ENCODE measurements at places on chromosomes 16 and 17.

DNA sequence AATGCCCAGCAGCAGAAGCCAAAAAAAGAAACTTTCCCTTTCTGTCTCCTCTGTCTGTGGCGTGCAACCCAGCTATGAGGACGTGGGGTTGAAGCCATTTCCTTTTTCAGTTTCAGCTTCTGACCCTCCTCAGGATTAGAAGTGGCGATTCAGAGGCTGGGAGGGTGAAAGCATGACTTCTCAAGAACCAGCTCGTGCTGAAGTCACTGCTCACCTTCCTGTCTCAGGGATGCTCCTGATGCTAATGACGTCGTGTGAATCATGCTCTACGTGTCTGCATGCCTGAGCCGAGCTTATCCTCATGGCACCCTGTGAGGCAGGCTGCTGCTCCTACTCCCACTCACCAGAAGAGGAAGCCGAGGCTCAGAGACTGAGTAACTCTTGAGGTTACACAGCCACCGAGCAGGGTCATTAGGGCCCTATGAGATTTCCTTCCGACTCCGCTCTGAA, 5.7 kb upstream of the LPO start:
- DNase-seq: no peak

GRCh38 chr16:66522816-66523590, 26.9 kb downstream of the TK2 start:
- no peak for DNase-seq

DNA sequence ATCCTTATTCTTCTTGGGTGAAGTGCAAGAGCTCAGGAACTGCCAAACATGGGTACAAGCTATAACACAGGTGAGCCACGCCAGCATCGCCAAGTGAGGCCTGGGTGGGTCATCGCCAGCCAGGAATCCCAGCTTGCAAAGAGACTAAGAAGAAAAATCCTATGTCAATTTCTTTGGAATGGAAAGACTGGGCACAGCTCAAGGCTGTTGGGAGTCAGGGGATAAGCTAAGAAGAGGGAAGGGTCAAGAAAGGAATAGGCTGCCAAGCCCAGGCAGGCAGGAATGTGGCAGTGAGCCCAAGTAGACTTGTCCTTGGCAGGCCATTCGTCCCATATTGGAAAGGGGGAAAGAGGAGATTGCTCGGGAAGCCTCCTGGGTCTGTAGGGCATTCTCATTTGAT, 191.4 kb upstream of the CDH5 start:
- no peak for DNase-seq

GRCh38 chr16:60651346-60651745, 1384.9 kb downstream of the CDH8 start:
- DNase-seq: no peak

- DNase-seq: no peak
These were observed 9.8 kb upstream of the CTCF start for GRCh38 chr16:67552476-67552875.

DNA sequence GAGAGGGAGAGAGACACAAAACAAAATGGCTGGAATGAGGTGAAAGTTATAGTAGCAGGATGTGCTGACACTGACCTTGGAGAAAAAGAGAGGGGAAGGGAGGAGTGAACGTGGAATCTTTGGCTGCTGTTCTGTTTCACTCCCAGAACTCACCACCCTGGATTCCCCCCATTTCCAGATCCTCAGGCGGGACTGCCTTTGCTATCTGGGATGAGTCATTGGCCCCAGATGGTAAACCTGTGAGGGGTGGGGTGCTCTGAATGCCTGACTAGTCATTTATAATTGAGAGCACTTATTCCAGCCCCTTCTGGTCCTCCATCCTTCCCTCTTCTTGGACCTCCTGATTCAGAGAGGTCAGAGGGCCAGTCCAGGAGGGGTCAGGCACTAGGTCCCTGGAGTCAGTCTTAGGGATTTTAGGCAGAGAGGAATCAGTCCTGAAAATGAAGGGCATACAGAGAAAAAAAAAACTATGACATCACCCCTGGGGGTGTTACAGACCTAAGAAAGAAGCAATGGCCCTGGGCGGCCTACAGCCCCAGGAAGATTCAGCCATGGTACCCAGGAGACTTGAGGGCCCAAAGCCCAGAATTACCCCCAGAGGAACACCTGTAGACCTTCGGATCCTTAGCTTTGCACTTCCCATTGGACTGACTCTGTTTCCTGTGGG, 2.2 kb upstream of the ZG16 start:
- DNase-seq: no peak

DNA sequence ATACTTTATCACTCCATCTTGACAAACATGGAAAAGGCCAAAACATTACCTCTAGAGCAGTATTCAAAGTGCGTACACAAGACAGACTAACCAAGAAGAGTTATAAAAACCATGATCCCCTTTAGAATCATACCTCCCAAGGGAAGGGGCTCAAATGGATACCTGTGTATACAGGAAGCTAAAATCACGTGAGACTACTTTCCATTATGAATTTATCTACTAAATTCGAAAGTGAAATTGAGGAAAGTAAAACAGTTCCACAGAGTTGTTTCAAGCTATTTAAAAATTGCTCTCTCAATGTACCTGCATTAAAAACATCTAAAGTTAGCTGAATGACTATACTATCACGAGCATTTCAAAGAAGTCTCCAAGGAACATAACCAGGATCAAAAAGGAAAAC, 32.7 kb downstream of the AP1G1 start:
- DNase-seq: no peak

DNA sequence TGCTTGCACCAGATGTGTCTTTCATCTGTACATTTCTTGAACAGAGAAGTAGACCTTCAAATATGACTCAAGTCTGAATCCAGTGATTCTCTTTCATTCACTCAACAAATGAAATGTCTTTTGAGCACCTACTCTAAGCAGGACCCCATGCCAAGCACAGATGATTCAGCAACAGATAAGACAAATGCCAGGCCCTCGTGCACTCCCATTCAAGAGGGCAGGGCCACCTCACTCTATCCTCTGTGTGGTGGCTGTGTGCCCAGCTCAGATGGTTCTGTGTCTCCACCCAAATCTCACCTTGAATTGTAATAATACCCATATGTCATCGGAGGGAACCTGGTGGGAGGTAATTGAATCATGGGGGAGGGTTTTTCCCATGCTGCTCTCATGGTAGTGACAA, 74.1 kb upstream of the NKD1 start:
- DNase-seq: no peak

DNA sequence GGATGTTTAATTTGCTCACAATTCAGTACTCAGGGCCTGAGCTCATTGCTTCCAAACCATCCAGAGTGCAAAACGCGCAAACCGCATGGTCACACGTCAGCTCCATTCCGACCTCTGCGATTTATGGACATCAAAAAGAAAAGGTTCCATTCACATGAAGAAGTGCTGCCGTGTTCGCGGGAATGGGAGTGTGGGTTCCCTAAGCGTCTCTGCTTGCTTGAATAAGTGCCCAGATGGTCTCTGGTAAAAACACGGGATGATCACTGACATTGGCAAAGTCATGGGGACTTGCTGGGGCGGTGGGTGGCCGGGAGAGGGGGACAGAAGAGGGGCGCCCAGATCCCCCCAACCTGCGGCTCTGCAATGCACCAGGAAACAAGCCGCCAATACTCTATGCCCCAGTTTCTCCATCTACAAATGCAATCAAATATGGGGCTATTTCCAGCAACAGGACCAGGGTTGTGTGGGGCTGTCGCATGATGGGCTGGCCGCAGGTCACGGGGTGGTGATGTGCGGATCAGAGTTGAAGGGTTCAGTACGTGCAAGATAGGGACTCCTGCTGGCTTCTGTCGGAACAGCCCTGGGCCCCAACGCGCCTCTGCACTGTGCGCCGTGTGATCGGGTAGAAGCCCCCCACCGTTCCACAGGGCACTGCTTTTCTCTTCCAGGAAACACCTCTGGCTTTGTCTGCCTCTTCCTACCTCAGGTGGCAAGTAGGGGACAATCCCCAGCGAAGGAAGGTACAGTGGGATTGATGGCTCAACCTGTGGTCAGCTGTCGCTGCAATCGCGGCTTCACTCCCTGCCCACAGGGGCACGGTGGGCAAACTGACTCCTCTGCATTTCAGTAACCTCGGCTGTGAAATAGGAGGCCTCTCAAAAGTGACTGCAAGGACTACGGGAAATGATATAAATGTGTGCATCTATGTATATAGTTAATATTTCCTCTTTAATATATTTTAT, 11.2 kb downstream of the FOXF1 start:
- no peak for DNase-seq

DNA sequence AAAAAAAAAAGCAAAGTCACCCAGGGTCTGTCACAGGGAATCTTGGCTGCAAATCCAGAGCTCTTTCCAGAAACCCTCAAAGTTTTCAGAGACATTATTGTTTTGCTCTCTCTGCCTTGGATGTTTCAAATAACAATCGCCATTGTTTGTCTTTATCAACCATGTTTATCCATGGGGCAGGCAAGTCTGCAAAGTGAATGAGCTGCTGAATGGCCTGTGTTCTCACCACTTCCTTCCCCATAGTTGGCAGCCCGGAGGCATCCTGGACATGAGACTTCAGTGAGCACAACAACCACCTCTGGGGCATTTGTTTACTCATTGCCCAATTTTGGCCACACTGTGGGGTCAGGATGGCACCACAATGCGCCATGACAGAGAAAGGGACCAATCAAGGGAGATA, 53.1 kb upstream of the USP7 start:
- DNase-seq: no peak

DNA sequence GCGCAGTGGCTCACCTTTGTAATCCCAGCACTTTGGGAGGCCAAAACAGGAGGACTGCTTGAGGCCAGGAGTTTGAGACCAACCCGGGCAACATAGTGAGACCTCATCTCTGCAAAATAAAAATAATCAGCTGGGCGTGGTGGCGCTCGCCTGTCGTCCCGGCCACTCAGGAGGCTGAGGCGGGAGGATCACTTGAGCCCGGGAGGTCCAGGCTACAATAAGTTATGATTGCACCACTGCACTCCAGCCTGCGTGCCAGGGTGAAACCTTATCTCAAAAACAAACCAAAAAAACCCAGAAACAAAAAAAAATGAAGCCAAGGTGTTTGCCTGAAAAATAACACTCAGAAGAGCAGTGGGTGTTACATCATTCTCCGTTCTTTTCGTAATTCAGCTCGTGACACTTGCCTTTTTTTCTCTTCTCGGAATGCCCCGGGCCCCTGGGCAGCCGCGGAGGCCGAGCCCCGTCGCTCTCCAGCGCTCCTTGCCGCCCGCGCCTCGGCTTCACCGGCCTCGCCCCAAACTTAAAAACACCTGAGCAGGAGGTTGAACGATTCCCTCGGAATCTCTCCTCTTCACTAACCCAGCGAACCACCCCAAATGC, 17.0 kb downstream of the PRCD start:
- DNase-seq: peak; percentile 16

- no peak for DNase-seq
These were observed 20.8 kb upstream of the PLLP start for GRCh38 chr16:57305159-57305811.

- DNase-seq: no peak
These were observed 299.3 kb downstream of the SOX9 start for GRCh38 chr17:72419866-72420774.

DNA sequence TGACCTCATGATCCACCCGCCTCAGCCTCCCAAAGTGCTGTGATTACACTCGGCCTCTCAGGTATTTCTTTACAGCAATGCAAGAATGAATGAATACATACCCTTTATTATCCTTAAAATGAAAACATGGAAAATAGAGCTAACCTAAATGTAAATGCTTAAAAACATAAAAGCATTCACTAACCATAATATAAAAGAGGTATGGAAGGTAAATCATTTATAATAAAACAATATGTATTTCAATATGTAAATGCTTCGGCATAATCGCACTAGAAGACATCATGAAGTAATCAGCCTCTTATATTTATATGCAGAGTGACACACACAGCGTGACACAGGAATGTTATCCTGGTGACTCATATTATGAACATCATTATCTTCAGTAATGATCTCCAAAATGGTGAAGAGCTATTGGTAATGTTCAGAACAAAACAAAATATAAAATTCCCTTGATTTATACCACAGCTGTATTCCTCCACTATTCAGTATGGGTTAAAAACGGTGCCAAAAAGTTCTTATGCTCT, 53.9 kb downstream of the AIPL1 start:
- DNase-seq: no peak

Measured in stimulated activated CD4-positive, alpha-beta T cell treated with anti-CD3 and anti-CD28 coated beads, TNF-alpha, amount 100 ng/mL, for 1 hour (primary cell).